ENCODE measurements at places on chromosomes 4 and X.

GRCh38 chr4:109760682-109761081, 30.8 kb upstream of the PLA2G12A start:
- DNase-seq, result no peak

- DNase-seq, result no peak
Observed at GRCh38 chrX:103376979-103377324, 614 bp downstream of the BEX3 start.

DNA sequence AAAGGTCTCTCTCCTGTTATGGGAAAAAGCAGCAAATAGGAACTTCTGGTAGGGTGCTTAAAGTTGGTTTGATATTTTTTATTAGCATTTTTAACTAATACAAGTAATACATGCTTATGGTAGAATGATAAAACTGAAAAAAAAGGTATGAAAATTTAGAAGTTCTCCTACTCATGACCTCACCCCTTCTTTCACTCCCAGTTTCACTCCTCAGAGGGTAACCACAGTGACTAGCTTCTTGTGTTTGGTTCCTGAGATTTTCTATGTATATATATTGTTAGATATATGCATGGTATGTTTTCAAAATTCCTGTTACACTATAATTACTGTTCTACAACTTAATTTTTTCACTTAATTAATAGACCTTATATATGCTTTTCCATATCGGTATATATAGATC, 66.5 kb downstream of the AR start:
- DNase-seq, result no peak

GRCh38 chr4:87930629-87931028, 44.9 kb upstream of the SPP1 start:
- no peak for DNase-seq

GRCh38 chrX:151973851-151974335, 583 bp downstream of the GABRE start:
- no peak for DNase-seq

- DNase-seq, result no peak
Observed at GRCh38 chr4:88822034-88822789, 124.6 kb upstream of the NAP1L5 start.

GRCh38 chr4:133151691-133152329, 2.7 kb downstream of the PCDH10 start:
- DNase-seq, result no peak

GRCh38 chr4:181967401-181967800, 275.8 kb upstream of the TENM3 start:
- DNase-seq, result no peak

DNA sequence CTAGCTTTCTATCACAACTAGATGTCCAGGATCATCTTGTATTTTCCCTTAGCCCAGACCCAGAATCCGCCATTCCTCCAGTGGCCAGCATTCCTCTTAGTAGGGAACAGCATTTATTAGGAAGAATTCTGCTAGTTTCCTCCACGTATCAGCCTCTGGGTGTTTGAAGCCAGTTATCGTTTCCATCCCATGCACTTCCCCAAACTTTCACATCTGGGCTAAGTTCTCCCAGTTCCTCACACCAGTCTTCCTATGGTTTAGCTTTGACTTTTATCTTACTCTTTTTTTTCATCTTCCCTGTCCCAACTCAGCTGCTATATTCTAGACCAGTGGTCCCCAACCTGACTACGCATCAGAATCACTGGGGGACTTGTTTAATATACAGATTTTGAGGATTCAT, 53.5 kb upstream of the PRSS48 start:
- DNase-seq, result no peak

DNA sequence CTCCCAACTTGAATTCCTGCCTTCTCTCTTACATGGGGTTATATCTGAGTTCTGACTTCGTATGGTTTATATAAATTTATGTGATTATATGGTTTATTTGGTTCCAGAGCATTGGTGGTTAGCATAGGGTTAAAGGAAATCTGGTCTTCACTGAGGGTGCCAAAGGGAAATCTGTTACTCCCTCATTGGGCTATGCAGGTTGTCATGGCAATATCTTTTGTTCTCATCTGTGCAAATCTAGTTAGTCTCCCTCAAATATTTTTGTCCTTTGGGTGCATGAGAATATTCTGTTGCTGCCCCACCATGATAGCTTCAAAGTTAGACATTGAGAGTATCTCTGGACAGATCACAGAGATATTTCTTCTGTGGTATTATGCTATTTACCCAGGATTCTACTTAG, 71.8 kb upstream of the OTUD4 start:
- no peak for DNase-seq
